Aorta (tissue), 5 donors: ENCODE measurements at places on chromosomes 7 and 10. TPM values are rescaled to one million over a fixed set of nuclear protein-coding genes. Genes with fewer than 3 reads are reported as not detected.

DNA sequence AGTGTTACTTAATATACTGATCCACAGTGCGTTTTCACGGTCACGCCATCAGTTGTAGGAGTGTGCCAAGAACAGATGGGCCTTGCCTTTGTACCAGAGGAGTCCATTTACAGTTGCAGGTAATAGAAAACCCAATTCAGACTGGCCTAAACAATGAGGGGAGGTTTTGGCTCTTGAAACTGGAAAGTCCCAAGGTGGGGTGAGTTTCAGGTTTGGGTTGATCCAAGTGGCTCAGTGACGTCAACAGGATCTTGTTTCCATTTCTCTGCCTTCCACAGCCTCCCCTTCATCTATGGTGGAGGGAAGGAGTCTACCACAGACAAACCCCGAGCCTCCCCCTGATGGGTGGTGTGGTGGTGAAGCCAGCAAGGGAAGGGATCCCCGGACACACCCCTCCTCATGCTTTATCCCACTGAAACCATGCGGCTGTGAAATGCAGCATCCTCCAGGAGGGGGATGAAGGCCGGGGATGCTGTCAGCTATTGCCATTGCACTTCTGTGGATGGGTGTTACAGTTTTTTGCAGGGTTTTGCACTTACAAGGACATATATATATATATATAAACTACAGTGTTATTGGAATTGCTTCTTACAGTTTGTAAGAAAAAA is 14.8 kb upstream of the SH2D4B start:
- peak; percentile 4 for DNase-seq

DNA sequence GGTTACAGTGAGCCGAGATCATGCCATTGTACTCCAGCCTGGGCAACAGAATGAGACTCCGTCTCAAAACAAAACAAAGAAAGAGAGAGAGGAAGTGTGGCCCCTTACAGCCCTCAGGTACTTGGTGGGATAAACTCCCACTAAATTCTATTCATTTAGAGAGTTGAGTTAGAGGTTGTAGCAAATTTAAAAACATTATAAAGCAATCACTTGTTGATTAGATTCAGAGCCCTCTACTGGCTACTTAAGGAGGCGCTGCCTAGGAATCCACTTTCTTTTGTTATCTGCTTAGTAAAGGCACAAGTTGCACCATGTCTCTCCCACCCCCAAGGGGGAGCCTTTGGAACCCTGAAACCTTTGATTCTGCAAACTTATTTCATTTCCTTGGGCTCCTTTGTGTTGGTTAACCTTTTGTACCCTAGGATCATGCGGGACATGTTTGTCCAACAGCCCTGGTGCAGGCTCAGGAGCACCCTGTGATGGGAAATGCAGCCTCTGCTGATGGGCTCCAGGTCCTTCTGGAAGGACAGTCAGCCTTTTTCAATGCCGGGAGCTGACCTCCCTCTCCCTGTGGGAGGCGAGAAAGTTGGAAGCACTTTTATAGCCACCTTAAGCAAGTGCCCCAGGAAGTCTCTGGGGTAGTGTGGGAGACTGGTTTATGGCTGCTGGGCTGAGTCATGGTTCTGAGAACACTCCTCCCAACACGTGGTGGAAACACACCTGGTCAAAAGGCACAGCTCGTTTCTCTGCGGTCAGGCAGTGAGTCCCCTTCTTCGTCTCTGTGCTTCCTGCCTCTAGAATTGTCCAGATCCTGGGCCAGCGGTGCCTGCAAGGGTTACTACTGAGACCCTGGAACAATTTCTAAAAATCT is 2.3 kb downstream of the HKDC1 start:
- DNase-seq: no peak

DNA sequence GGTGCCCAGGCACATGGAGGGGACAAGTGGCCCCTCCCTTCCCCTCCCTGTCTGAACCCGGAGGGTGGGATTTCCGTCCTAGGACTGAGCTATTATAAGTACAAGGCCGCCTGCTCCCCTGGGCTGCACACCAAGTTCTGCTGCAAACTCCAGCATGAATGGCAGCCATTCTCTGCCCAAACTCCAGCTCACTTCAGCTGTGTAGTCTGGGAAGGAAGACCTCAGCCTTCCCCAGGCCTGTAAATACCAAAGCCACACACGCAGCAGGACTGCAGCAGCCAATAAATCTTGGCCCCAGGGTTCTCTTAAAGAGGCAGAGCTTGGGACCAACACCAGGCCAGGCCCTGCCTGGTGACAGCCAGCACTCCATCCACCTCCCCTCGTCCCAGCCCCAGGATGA is 291.3 kb upstream of the ZMIZ1 start:
- peak; percentile 67 for DNase-seq

DNA sequence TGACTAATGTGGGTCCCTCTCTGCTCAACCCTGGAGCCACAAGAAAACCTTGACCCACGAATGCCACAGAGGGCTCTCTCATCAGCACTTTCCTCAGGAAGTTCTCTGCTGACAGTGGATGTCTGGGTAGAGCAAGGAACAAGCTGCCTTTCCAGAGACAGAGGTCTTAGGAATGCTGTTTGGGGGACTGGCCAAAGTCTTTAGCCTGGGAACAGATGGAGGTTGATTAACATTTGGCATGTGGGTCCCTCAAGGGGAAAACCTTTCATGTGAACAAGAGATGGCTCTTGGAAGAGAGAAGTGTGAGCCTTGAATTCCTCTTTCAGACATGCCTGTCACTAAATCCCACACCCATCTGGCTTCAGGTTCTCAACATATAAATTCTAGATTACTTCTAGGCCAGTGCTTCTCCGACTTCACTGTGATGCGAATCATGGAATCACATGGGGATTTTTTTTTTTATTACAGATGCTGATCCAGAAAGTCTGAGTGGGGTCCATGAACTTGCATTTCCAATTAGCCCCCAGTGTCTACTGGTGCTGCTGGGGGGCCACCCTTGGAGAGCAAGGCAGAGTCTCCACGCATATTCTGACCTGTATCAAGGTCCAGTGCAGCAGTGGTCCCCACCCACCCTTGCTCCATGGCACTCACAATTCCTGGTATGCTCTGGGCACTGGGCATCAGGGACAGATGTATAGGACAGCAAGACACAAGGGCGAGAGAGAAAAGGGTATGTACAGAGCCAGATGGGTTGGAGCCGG is 360.4 kb downstream of the CXCL12 start:
- DNase-seq: no peak

DNA sequence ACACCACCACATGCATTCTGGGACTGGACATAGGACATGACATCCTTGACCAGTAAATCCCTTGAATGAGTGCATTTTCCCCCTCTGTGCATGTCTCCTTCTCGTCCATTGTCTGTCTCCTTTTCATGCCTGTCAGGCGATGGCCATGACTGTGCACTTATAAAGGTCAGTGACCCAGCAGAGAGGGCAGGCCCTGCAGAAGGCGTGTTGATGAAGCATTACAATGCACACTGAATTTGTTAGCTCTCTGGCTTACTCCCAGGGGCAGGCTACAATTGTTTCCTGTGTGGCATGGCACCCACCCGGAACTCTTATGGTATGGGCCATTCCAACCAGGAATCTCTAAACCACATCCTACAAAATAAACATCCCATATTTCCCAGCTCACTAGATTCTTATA is 71.1 kb downstream of the SAMD9 start:
- no peak for DNase-seq

- no peak for DNase-seq
Observed at GRCh38 chr10:36676321-36676720, 449.1 kb upstream of the ANKRD30A start.

GRCh38 chr10:49282306-49282705 is 16.7 kb upstream of the C10orf71 start:
- no peak for DNase-seq

- no peak for DNase-seq
Observed at GRCh38 chr10:43166880-43167497, 28.7 kb downstream of the CSGALNACT2 start.

GRCh38 chr10:122162671-122163173 is 108.4 kb upstream of the BTBD16 start:
- no peak for DNase-seq

DNA sequence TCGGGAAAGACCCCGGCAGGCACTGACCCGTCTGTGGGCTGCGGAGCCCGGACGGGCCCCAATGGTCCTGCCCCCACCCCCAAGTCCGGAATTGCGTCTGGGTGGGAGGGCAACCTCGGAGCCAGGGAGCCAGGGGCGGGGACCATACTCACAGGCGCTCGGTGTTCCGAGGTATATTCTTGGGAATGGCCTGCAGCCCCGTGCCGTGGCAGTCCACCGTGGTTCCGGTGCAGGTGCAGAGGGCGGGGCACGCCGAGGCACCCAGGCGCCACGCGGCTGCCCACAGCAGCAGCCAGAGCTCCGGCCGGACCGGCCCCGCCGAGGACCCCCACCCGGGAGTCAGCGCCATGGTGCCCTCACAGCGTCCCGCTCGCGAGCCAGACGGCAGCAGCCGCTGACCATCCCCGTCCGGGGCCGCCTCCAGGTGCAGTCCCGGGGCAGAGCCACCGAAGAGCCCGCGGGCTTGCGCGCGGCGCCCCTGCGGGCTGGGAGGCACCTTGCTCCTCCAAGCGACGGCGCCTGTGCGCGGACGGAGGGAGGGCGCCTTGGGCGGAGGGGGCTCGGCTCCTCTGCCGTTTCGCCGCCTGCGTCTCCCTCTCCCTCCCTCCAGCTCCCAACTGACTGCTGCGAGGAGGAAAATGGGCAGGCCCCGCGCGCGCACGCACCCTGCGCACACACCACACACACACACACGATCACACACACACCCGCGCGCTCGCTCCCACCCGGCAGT is at the start of gene SLIT1:
TSS of gene SLIT1 (minus strand) at position 634 of the 733 bp plus-strand sequence. CDS start at position 349, 285 bp downstream.
- no peak for DNase-seq

DNA sequence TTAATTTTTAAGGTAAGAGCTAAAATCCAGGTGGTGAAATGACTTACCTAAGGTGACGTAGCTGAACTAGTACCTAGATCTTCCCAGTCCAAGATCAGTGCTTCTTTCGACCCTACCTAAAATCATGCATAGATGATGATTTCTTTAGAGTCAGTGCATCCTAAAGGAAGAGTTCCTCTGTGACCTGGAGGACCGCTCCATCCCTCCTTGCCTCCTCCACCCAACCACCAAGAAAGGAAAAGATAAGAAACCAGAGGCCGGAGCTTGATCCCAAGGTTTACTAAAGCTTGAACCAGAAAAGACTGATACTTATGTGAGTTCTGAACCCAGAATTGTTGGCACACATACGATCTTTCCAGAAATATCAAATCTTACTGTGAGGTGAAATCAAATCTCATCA is 101.8 kb downstream of the CABCOCO1 start:
- DNase-seq: no peak

GRCh38 chr7:70775570-70776156 is 356.3 kb upstream of the GALNT17 start:
- no peak for DNase-seq

DNA sequence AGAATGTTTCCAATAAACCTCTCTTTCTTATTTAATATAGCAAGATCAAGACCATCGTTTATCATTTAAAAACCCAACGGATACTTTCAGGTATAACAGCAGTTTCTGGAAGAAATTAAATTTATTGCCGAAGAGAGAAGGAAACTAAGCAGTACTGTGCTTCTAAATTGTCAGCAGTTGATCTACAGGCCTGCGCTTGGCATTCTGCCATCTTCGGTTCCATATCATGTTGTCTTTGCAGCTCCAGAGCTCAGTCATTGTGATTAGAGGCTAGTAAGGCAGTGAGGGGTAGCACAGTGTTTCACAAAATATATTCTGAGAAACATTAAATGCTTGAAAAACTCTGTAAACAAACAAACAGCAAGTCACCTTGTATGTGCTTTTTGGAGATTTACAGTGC is 301.3 kb downstream of the REEP3 start:
- DNase-seq: no peak

GRCh38 chr10:88920986-88921593 is 31.5 kb downstream of the ACTA2 start:
- no peak for DNase-seq

GRCh38 chr7:5519515-5519928 is 95.9 kb upstream of the TNRC18 start:
- no peak for DNase-seq

DNA sequence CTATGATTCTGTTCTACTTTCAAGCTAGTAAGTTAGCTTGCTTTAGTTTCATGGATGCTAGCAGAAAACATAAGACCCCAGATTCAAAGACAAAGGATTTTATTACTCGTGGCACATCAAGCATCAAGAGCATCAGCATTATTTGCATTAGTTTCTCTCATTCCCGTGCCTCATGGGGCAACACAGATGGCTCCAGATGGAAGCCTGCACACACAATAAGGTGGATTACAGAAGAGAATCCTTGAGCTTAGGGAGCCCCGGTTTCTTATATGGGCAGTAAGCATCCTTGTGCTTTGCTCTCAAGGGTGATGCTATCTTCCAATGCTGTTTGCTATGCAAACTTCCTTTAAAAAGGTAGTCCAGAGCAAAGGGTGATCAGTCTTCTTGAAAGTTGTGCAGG is 10.7 kb upstream of the CAPZA2 start:
- DNase-seq: no peak

The ZP3 gene
- total RNA-seq: 2.0 TPM

The CAV2 gene
- 131 TPM for total RNA-seq

The ZNF117 gene
- total RNA-seq: 15.3 TPM

The ACTL6B gene
- not detected for total RNA-seq

The CXCL12 gene
- total RNA-seq: 122 TPM

The HOXA7 gene
- 9.3 TPM for total RNA-seq

The HOXA3 gene
- 9.6 TPM for total RNA-seq
